ENCODE measurements at places on chromosomes 5 and 9.

DNA sequence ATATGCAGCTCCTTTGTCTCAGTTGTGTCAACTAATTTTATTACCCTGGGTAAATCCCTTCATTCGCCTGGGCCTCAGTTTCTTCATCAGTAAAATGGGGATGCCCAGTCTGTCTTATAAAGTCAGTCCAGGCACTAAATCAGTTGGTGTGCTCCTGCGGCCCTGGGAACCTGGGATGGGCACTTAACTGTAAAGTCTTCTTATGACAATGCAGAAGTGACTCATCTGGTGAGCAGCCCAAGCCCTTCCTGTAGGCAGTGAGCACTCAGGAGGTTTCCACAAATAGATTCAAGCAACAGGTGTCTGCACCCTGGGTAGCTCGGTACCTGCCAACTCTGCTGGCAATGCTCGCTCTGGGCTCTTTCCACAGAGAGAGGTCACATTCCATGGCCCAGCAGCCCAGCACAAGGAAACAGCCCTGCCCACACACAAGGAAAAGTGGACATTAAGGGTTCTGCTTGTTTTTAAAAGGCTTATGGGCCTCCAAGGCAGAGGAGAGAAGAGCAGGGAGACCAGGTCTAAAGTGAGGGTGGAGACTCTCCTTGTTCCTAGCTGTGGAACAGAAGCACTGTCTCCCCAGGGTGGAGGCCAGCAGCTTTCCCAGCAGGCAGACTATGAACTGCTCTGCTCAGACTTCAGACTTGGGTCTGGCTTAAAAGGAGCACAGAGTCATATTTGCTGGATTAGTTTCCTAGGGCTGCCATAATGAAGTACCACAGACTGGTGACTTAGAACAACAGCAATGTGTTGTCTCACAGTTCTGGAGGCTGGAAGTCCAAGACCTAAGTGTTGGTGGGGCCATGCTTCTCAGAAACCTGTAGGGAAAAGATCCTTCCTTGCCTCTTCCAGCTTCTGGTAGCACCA is 89.7 kb upstream of the ADRA1B start:
- DNase-seq = peak; percentile 81

GRCh38 chr9:120865176-120865575 is 11.8 kb downstream of the PHF19 start:
- DNase-seq = no peak

- DNase-seq = no peak
Measured at GRCh38 chr9:127237801-127238200, 26.8 kb upstream of the GARNL3 start.

GRCh38 chr5:133402775-133403174 is 209.6 kb downstream of the FSTL4 start:
- no peak for DNase-seq

- no peak for DNase-seq
Measured at GRCh38 chr5:61330341-61330844, 1.7 kb upstream of the ZSWIM6 start.

- no peak for DNase-seq
Measured at GRCh38 chr5:172117977-172118701, 69.9 kb downstream of the STK10 start.

DNA sequence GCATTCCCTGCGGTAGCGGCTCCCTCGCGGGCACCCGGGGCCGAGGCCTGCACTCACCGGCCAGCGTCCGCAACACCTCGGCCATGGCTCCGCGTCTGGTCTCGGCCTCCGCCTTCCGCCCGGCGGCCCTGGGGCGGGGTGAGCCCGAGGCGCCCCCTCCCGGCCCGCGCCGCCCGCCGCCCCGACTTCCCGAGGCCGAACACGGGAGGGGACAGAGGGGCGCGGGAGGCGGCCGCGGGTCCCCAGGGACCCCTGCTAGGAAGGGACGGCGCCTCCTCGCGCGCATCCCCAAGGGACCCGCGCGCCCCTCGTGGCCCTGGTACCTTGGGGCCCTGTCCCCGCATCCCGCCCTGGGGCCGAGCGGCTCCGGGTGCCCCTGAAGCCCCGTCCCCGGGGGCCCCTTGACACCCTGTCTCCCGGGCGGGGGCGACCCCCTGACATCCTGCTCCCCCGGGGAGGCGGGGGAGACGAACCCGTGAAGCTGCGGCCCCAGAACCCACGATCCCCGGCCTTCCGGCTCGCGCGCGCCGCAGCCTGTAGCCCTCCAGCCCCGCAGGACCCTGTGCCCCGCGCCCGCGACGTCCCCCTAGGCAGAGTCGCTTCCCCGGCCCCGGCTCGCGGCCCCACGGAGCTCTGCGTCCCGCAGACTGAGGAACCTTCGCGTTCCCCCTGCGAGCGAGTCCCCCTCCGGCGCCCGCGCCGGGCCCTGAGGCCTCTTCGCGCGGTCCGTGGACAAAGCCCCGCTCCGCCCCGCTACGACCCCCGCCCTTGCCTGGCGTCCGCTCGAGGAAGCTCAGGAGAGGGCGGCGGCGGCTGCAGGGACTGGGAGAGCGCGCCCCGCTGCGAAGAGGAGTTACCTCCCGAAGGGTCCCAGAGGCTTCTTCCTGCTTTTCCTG is at the start of gene ABO:
Gene ABO, minus strand, starts transcription at position 97 of the 896 bp plus-strand sequence.
- no peak for DNase-seq

DNA sequence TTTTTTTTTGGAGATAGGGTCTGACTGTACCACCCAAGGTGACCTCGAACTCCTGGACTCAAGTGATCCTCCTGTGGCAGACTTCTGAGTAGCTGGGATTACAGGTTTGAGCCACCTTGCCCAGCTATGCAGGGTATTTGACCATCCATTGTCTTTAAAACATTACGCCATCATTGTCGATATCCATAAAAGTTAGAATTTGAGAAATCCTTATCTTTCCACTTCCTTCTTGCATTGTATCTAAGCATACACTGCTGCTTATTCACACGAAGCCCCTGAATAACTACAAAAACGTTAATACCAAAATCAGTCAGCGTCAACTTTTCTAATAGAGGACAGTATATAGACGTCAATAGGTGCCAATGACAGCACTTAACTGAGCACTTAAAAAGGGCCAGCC is 5.4 kb upstream of the OTULINL start:
- DNase-seq = no peak

GRCh38 chr9:114395334-114395617 is 7.5 kb upstream of the AKNA start:
- no peak for DNase-seq

DNA sequence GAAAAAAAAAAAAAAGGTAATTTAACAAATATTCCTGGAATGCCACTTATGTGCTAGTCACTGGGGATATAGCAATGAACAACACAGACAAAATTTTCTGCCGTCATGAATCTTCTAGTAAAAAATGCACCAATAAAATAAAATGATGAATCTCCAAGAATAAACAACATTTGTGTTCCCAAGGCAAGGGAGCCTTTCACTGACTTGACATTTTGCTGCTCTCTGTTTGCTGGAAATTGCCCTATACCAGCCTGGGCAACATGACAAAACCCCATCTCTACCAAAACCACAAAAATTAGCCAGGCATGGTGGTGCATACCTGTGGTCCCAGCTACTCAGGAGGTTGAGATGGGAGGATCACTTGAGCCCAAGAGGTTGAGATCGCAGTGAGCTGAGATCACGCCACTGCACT is 64.5 kb upstream of the ERBIN start:
- peak; percentile 61 for DNase-seq

DNA sequence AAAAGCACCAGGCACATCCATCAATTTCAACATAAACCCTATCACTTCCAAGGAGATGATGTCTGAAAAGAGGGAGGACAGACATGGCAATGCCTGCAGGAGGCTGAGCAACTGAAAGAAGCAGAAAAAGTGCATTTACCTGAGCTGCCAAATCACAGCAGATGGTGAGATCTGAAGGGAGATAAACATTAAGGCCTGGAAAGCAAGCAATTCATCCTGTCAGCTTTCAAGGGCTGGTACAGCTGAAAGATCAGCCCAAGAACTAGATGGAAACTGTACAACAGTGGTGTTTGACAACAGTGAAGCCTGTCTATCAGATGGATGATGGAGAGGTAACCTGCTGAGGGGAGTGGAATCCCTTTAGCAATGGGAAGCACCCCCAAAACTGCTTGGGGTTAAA is 433.2 kb upstream of the ZNF608 start:
- no peak for DNase-seq

GRCh38 chr5:96807075-96807654 is 580 bp downstream of the ERAP1 start:
- no peak for DNase-seq

DNA sequence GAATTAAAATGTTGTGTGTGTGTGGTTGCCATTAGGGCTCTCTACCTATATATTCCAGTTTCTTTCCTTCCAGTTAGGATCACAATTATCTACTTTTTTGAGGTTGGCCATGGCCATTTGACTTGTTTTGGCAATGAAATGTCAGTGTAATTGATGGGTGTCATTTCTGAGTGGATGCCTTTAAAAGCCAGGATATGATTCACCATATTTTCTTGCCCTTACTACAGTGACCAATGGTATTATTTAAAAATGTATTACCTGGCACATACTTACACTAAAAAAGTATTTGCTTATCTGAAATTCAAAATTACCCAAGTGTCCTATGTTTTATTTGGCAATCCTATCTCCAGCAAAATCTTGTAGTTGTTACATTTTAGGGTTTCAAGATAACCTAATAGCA is 258.7 kb upstream of the ACTBL2 start:
- DNase-seq = no peak

DNA sequence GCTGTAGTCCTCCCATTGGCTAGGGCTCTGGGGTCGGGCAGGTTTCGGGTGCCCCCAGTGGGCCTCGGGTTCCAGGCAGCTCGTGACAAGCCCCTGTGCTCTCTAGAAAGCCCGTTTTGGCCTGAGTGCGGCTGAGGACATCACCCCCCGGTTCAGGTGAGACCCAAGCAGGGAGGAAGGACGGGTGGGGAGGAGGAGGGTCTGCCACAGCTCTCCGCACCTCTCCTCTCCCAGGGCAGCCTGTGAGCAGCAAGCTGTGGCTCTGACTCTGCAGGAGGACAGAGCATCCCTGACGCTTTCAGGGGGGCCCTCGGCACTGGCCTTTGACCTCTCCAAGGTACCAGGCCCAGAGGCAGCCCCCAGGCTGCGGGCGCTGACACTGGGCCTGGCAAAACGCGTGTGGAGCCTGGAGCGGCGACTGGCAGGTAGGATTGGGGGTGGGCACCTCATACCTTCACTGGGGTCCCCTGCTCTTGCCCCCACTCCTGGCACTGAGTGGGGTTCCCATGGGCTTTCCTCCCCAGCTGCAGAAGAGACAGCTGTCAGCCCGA is 672 bp downstream of the PAXX start:
- no peak for DNase-seq

- DNase-seq = no peak
Measured at GRCh38 chr5:138876811-138877210, 1.7 kb upstream of the LRRTM2 start.

GRCh38 chr9:79266986-79267385 is 304.8 kb upstream of the TLE4 start:
- no peak for DNase-seq

- DNase-seq = no peak
Measured at GRCh38 chr5:166722939-166723338, 1568.5 kb upstream of the WWC1 start.

DNA sequence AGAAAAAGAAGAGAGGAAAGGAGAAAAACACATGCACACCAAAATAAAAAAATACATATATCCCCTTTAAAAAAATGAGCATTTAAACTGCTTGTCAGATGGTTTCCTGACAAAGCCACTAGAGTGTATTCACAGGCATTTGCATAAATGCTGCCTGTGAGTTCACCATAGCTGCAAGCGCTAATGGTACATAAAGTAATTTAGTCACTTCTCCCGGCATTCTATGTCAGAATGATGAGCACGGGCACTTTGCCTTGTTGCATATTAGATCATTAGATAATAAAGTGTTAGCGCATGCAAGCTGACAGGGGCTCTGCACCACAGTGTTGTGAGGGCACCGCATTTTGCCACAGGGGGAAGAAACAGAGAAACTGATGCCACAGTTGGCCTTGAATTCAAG is 280.6 kb downstream of the EBF1 start:
- DNase-seq = no peak

GRCh38 chr5:101431201-101431600 is 528.1 kb upstream of the ST8SIA4 start:
- DNase-seq = no peak

GRCh38 chr5:138011991-138012390 is 20.9 kb downstream of the FAM13B start:
- DNase-seq = no peak

DNA sequence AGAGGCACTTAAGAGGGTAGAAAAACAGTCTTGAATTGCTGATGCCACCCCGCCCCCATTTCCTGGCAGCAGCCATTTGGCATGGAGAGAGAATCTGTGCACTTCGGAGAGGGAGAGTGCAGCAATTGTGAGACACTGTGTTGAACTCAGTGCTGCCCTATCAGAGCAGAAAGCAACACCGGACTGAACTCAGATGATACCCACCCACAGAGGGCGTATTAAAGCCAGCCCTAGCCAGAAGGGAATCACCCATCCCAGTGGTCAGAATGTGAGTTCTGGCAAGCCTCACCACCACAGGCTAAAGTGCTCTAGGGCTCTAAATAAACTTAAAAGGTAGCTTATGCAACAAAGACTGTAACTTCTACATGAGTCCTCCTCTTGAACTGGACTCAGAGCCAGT is 88.4 kb upstream of the RGS7BP start:
- no peak for DNase-seq

- no peak for DNase-seq
Measured at GRCh38 chr9:90801973-90802322, 329 bp downstream of the SYK start.

GRCh38 chr9:128372188-128372641 is 1.0 kb downstream of the URM1 start:
- DNase-seq = no peak

GRCh38 chr5:14210729-14211128 is 67.6 kb downstream of the TRIO start:
- no peak for DNase-seq

GRCh38 chr9:109382585-109382984 is 61.7 kb upstream of the EPB41L4B start:
- no peak for DNase-seq

DNA sequence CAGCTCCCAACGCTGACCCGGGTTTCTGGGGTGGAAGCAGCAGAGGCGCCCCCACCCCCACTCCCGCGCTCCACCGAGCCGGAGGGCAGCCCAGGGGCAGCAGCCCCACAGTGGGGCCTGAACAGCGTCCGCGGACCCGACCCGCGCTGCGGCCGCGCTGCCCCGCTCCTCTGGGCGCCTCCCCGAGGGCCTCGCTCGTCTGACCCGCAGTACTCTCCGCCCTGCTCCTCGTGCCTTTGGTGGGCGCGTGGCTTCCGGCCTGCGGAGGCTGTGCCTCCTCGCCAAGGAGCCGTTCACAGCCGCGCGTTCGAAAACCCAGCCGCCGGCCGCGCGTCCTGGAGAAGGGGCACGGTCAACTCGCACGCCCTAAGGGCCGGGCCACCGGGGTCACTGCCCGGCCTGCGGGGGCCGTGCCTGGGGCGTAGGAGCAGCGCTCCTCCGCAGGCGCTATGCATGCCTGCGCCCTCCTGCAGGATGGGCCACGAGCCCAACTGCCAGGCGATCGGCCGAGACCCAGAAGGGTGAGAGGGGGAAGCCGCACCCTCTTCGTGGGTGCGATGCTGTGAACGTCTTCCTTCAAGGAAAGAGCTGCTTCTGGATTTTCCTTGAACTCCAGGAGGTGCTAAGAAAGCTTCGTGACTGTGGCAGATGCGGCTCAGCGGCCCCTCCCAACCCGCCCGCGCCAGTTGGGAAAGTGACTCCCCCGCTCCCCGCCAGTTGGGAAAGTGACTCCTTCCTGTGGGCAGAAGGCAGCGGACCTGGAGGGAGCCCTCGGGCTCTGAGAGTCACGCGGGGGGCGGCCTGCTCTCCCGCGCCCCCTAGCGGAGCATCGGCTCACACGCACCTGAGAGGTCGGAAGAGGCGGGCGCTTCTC is 82.7 kb downstream of the HSD17B3 start:
- DNase-seq = no peak
